Hematopoietic multipotent progenitor cell treated with erythropoietin and hydrocortisone succinate and interleukin-3 and kit ligand, for 6 days (in vitro differentiated cells): ENCODE measurements at places on chromosomes 6 and 20.

- DNase-seq = peak; percentile 20
Observed at GRCh38 chr6:118705544-118706491, 54.4 kb upstream of the CEP85L start.

DNA sequence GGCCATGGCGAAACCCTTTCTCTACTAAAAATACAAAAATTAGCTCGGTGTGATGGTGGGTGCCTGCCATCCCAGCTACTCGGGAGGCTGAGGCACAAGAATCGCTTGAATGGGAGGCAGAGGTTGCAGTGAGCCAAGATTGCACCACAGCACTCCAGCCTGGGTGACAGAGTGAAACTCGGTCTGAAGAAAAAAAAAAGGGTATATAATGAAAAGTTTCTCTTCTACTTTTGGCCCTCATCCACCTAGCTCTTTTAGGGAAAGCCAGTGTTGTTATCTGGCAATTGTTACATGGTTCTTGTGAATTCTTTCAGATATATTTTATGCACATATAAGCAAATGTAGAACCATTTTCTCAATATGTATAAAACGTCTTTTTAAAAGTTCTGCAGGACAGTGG lies 19.0 kb downstream of the KIF3B start:
- no peak for DNase-seq

- DNase-seq = no peak
Observed at GRCh38 chr6:50240986-50241385, 191.3 kb upstream of the DEFB112 start.

DNA sequence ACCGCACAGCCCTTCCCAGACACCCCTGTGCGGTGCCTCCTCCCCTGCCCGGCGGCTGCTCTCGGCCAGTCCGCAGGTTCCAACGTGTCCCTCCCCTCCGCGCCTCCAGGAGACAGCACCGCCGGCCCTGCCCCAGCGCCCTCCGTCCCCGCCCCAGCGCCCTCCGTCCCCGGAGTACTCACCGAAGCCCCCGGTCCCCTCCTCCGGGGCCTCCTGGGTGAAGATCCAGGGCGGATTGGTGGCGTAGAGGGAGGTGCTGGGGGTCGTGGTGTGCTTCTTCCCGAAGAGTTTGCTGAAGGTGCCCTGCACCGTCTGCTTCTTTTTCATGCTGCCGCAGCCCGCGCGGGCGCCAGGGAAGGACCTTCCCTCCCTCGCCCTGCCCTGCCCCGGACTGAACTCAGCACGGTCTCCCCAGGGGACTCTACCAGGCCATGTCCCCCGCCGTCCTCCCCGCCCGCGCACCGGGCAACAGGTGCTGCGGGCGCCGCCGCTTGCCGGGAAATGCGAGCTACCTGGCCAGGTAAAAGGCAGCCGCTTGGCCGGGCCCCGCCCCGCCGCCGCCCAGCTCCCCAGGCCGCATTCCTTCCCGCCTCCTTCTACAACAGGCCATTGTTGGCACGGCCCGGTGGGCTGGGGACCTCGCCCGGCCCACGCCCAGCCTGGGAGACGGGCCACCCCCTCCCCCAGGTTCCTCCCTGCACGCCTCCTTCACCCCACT lies at the start of gene C6orf132:
Gene C6orf132 (minus strand): TSS at position 503 of the 718 bp plus-strand sequence. CDS start 176 bp downstream, at position 327.
- no peak for DNase-seq

DNA sequence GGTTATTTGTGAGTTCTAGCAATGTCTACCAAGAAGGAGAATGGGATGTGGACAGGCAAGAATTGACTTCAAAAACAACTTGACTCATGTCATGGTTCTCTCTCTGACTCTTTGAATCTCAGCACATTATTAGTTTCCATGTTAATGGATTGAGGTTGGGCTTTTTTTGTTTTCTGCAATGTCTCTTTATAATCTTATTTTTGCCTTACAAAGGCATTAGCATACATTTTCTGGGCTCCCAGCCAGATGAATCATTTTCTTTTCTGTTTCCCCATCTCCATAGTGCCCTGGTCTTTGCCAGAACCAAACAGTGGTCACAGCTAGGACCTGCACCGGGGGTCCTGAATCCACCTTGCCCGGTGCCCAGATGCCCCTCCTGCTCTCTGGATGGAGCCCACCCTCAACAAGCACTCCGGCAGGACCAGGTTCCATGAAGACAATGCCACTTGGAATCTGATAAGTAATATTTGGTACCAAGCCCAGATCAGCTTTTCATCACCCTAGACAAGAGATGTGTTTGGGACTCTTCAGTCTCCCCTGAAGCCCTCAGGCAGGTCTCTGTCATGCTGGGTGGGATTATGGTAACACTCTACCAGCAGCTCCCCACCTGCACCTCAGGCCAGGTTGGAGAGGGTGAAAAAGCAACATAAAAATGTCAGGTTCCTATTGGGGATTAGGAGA lies 266.7 kb upstream of the SULF2 start:
- DNase-seq = no peak

GRCh38 chr20:50305636-50306477 lies 115.2 kb downstream of the CEBPB start:
- no peak for DNase-seq

GRCh38 chr6:19550380-19550779 lies 286.8 kb upstream of the ID4 start:
- DNase-seq = no peak

DNA sequence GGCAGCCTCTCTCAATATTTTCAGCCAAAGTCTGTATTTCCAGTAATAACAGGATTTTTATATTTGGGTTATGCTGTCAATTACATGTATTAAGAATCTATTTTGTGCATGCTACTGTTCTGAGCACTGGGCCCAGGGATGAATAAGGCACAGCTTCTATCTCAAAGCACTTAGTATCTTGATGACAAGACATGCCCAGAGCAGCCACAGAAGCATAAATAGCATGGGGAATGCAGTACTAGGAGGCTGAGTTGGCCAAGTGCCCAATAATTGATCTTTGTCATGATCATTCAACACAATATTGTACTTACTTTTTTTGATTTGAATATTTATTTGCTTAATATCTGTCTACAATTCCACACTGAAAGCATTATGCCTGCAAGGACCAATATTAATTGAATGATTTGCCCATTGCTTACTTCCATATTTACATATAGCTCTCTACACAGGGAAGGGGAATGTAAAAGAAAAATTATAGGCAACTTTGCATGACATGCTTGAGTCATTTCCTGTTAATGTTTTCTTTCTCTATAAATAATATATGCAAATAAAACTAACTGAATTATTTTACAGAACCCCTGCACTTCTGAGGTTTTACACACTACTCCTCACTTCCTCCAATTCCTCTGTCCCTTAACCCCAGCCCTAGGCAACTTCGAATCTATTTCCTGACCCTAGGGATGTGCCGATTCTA lies 298.9 kb upstream of the BMP2 start:
- no peak for DNase-seq

GRCh38 chr20:48614593-48615274 lies 213.1 kb downstream of the PREX1 start:
- DNase-seq = peak; percentile 13

DNA sequence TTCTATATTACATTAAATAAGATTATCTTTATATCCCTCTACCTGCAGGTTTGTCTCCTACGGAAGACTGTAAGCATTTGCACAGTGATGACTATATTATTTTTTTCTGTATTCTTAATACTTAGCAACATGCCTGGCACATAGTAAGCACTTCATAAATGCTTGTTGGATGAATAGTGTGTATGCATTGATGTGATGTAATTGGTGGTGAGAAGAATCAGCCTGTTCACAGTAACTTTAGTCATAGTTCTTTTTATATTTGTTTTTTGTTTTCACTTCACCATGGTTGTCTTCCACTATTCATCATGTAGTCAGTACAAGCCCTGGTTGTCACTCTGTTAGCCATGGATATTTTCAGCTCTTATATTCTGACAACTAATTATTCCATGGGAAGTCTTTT lies 184.0 kb upstream of the FLRT3 start:
- no peak for DNase-seq

- no peak for DNase-seq
Observed at GRCh38 chr20:9130521-9130920, 61.6 kb downstream of the PLCB4 start.

DNA sequence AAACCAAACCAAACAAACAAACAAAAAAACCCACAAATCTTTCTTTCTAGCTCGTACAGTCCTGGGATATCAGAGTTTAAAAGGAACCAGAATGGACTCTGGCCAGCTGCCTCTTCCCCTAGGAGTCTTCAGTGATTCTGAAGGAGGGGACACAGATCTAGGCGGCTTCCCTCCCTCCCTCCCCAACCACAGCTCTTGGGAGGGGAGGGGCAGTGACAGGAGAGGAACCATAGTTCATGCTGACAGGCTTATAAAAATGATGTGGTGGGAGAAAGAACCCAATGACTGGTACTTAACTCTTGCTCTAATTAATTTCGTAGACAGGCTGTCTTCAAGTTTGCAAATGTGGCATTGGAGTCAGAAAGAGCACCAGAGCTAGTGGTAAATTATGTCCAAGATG lies 56.0 kb downstream of the NPEPL1 start:
- no peak for DNase-seq

- DNase-seq = no peak
Observed at GRCh38 chr6:91013511-91013910, 426.6 kb upstream of the MAP3K7 start.

GRCh38 chr6:5998236-5998635 lies 8.5 kb downstream of the NRN1 start:
- DNase-seq = no peak

DNA sequence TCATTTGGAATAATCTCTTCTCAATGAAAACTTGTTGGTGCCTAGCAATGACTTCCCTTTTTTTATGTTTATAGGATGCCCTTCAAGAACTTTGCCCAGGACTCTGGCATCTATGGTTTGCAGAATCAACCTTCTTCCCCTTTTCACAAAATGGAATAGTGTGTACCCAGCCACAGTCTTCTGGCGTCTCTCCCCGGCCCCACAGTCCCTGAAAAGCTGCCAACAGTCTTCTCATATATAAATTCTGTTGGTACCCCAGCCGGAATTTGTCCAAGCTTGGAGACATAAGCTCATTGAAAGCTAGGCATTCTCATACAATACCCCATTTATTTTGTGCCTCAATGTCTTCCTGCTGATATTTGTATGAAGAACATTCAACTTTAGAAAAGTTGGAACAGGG lies 26.4 kb upstream of the MCM3 start:
- DNase-seq = peak; percentile 47

DNA sequence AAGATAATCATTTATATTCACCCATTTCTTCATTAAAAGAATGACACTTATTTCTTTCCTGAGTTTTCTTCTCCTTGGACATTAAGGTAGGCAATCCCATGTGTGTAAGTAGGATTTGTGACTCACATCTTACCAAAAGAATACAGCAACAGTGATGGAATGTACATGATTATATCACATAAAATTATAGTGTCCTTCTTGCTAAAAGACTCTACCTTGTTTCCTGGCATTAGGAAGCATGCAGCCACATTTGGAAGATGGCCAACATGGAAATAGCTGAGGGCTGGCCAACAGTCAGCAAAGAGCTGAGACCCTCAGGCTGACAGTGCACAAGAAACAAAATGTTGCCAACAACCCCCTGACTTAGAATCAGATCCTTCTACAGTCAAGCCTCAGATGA lies 327.9 kb upstream of the MARCKS start:
- no peak for DNase-seq

- no peak for DNase-seq
Observed at GRCh38 chr6:158376631-158377081, 64.4 kb downstream of the TULP4 start.

GRCh38 chr20:48970681-48971365 lies 49.3 kb downstream of the ARFGEF2 start:
- no peak for DNase-seq

DNA sequence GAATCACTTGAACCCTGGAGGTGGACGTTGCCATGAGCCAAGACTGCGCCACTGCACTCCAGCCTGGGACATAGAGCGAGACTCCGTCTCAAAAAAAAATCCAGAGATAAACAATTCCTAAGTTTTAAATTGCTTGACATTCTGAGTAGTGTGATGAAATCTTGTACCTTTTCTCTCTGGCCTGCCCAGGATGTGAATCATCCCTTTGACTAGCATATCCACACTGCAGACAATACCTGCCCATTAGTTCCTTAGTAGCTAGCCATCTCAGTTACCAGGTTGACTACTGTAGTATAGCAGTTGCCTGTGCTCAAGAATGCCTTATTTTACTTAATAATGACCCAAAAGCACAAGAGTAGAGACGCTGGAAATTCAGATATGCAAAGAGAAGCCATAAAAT lies 2.8 kb downstream of the ZFP57 start:
- no peak for DNase-seq

GRCh38 chr20:57835588-57836455 lies 126.0 kb upstream of the PMEPA1 start:
- DNase-seq = no peak

DNA sequence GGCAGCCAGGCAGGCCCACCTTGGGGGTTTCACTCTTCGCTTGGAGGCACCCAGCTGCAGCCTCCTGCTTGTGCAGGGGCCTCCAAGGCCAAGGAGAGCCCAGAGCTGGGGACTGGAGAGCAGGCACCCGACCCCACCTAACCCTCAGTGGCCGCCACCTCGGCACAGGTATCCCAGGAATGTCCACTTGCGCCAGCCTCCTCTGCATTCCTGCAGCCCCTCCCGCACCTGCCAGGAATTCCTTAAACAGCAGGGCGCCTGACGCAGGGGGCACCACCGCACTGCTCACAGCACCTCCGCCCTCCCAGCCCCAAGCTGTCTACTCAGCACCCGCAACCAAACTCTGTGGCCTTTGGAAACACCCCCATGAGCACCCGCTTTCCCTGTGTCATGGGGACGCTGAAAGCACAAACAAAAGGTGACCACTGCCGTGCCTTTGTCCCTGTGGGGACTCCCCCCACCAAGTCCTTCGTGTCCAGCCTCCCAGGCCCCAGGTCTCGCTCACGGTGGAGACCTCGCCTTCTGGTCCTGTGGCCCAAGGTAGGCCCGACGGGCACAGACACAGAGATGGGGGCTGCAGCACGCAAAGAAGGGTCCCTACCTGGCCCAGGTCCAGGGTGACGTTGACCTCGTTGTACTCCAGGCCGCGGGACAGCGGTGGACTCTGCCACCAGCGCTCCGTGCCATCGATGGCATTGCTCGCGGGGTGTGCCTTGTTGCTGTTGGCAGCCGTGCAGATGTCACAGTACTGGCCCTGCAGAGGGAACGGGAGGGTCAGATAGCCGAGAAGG lies 5.1 kb downstream of the LAMA5 start:
- no peak for DNase-seq

- DNase-seq = peak; percentile 1
Observed at GRCh38 chr6:105179244-105180065, at the start of gene POPDC3. Gene POPDC3 (minus strand): TSS chr6:105180014. CDS start chr6:105161909, 18,105 bp downstream.

- peak; percentile 98 for DNase-seq
Observed at GRCh38 chr6:33204415-33205190, at the start of gene HSD17B8. Gene HSD17B8 (plus strand): TSS chr6:33204655. CDS start chr6:33204669, 14 bp downstream.
